ENCODE measurements at places on chromosomes 11 and 22.
A peak's percentile ranks its signal among the peaks of the same experiment; 100 is the strongest.

DNA sequence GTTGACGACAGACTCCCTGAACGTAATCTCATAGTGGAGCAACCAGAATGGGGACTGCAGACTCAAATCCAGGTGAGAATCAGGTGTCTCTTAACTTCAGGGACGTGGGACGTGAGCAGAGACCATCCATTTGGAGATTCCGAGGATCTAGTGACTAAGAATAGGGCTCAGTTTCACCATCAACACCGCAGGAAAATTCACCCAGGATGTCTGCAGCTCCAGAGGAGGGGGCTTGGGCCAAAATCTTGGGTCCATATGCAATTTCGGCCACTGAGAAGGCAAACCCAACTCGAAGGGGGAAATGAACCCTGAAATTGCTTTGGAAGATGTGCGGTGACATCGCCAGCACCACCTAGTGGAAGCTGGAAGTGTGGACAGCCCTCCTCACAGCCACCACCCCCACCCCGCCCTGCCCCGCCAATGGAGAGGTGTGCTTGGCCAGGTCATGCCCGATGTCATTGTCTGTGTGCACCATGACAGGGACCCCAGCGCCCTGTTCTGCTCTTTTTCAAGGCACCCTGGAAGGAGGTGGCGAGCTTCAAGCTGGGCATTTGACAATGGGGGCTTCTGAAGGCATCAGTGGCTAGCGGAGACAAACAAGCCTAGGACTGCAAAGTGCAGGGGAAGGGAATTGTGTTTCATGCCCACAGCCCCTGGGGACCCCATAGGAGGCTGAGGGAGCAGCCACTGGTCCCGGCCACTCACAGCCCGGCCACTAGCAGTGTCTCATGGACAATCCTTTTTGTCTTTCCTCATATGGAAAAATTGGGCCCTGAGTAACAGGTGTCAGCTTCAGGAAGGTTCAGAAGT is 24.8 kb downstream of the APOL1 start:
- DNase-seq, result peak; percentile 45

- DNase-seq, result no peak
Measured at GRCh38 chr11:14261066-14261465, 97.9 kb downstream of the RRAS2 start.

DNA sequence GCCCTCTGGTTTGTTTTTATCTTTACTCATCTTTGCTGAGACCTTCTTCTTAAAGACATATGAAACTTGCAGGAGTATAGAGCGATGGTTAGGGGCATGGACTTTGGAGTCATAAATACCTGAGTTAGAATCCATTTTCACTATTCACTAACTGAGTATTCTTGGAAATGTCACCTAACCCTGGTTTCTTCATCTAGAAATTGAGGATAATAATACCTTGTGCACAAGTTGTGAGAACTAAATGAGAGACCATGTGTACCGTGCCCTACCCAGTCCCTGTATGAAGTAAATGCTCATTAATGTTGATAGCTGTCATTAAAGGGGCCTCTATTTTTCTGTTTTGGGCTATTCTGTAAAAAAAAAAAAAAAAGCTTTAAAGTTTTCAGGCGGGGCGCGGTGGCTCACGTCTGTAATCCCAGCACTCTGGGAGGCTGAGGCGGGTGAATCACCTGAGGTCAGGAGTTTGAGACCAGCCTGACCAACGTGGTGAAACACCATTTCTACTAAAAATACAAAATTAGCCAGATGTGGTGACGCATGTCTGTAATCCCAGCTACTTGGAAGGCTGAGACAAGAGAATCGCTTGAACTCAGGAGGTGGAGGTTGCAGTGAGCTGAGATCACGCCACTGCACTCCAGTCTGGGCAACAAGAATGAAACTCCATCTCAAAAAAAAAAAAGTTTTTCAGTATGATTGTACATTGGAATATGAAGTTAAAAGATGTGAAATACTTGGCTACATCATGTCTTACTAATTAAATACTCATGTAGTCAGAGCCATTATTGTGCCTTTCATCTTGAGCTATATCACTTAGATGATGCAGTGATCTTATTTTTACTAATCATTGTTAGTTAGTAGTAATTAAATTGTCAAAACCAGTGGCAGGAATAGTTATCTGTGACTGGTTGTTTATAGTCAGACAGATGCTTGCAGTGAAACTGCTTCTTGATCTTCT is 95.0 kb downstream of the AMOTL1 start:
- DNase-seq, result no peak

GRCh38 chr11:92123540-92123939 is 101.1 kb upstream of the FAT3 start:
- DNase-seq, result no peak

DNA sequence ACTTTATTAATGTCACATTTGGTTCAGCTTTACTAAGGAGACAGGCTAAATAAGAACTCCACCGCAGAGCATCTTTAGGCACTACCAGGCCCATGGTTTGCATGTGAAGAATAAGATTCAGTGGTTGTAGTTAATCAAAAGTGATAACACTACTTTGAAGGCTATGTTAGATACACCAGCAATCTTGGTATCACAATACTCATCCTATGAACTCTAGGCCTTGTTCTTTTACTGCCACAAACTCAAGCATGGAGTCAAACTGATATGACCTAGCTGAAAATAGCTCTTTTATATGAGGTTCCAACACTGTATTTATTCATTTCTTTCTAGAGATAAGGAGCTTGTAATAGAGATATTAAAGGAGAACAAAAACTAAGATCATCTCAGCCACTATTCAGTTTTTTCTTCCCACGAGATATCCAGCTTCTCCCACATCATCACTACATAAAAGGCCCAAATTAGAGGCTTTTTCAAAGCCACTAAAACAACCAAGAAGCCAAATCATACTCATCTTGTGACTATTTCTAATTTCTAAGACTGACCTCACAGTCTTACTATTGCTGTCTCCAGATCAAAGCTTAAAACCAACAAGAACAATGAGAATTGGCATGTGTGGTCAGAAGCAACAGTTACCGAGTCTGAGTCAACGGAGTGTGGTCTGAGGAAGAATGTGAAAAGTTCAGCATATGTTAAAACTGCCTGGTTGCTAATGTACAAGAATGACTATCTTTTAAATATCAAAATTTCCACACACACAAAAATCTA is 25.1 kb upstream of the GUCY1A2 start:
- DNase-seq, result no peak
